ENCODE measurements at places on chromosomes 3 and 15. TPM values are rescaled to one million over a fixed set of nuclear protein-coding genes. Genes with fewer than 3 reads are reported as not detected.

GRCh38 chr3:159807137-159808040, 181.2 kb upstream of the IL12A start:
- no peak for DNase-seq

GRCh38 chr3:71247958-71248335, 335.6 kb downstream of the FOXP1 start:
- DNase-seq: no peak

DNA sequence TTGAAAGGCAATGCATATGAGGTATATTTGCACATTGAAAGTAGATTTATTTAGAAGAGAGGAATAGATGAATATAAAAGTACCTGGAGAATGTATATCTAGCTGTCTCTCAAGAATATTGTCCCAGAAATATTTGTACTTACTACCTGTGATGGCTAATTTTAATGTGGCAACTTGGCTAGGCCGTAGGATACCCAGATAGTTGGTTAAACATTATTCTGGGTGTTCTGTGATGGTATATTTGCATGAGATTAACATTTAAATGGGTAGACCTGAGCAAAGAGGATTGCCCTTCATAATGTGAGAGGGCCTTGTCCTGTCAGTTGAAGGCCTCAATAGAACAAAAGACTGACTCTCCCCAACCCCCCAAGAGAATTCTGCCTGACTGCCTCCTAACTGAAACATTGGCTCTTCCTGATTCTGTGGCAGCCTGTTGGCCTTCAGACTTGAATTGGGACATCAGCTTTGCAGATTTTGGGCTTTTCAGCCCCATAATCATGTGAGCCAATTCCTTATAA, 69.4 kb upstream of the FILIP1L start:
- no peak for DNase-seq

GRCh38 chr3:191425322-191425734, 35.6 kb upstream of the PYDC2 start:
- DNase-seq: peak; percentile 53

DNA sequence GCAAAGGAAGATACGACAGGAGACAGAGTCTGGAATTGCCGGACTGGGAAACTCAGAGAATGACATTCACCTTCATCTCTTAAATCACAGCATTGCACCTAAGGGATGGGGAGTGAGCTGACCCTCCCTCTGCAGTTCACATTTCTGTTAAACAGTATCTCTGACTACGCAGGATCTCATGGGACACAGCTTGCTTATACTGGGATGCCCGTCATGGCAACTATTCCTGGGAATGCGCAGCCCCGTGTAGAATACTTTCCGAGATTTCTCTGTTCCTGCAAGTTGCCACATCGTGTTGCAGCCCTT, 232.5 kb upstream of the HES1 start:
- DNase-seq: no peak

DNA sequence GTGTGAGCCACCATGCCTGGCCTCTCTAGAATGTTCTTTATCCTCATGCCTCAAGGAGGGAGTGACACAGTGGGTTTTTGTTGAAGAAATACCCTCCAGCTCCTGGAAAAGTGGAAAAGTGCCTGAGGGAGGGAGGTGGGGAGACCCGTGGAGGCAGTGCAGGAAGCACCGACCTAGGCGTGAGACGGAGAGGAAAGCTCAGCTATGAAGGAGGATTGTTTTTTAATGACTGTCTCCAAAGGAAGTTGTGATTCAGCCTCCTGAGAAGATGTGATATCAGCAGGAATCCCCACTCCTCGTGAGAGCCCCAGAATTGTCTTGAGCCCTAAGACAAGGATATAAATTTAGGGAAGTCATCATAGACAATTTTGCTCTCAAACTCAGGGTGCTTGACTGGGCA, 21.7 kb downstream of the RPLP1 start:
- no peak for DNase-seq

DNA sequence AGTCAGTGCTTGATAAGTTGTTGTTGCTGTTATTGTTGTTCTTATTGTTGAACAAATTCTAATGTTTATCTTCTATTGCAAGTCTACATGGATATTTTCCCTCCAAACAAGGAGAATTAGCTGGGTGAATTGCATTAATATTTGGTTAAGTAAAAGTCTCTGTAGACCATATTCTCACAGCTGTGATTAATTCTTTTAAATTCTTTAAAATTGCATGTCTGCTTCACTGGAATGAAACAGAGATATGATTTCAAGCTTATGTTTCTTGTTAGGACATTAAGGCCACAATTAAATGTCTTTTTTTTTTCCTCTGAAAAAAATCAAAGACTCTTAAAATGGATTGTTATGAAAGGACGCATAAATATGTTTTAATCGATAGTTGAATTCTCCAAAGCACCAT, 153.4 kb downstream of the EBLN2 start:
- no peak for DNase-seq

DNA sequence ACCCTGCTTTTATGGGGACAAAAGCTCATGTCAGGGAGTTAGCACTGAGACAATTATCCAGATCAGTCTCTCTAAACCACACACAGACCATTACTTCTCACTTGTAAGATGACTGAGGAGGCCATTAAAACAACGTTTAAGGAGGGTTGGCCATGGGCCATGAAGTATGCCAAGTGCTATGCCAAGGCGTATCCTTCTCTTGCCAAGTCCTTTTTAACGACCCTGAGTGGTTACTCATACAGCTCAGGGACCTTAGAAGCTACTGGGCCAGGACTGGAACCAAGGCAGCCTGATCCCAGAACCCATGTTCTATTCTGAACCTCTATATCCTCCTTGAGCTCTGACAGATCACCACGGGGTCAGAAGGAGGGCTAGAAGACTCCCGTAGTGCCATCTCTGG, 50.0 kb downstream of the NMNAT3 start:
- no peak for DNase-seq

Gene GNAT1
- not detected for total RNA-seq

- DNase-seq: no peak
Measured at GRCh38 chr15:71010472-71010871, 104.8 kb upstream of the THSD4 start.

GRCh38 chr3:98388147-98388546, 2.3 kb upstream of the OR5K3 start:
- DNase-seq: no peak

DNA sequence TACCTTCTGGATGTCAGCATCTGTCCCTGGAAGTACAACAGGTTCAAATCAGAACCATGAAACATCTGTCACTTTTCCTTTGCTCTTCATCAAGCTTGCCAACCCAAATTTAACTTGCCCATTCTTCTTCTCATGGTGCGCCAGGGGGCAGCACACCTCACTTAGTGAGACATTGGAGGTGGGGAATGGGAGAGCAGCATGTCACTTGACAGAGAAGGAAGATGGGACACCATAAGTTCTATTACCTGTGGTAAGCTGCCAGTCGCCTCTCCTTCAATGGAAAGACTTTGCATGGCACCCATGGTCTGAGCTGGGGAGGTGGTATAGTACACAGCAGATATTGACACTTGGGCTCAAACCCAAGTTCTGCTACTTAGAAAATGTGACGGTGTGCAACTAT, 2.9 kb downstream of the SCN5A start:
- no peak for DNase-seq

DNA sequence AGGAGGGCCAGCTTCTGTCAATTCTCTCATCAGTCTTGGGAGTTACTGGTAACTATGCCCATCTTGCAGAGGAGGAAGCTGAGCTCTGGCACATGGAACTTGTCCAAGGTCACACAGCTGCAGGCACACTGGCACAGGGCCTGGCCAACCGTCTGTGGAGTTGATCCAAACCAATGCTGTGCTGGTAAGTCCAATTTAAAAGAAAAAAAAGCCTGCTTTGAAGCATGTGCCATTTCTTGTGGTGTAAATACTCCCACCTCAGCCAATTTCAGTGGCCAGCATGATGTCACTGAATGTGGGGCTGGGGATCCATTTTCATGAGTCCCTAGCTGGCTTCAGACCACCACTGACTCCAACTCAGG, 83.4 kb downstream of the CHSY1 start:
- no peak for DNase-seq

GRCh38 chr15:79943820-79944219, 27.2 kb downstream of the BCL2A1 start:
- DNase-seq: no peak

DNA sequence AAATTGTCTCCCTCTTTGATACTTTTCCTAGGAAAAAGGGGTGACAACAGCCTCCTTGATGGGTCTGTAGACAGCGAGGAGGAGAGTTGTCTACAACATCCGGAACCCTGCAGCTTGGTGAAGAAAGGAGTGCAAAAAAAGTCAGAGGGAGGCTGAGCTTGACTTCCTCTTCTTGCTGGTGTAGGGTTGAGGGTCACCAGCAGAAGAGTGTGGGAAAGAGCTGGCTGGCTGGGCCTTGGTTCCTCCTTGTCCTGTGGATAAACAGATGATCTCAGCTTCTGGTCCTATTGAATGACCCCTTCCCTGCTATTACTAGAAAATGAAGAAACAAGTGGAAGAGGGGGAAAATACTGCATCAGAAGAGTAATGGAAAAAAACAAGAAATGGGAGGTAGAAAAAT, 20.4 kb downstream of the SLC7A14 start:
- no peak for DNase-seq

Gene ZDHHC3
- total RNA-seq: 49.5 TPM

DNA sequence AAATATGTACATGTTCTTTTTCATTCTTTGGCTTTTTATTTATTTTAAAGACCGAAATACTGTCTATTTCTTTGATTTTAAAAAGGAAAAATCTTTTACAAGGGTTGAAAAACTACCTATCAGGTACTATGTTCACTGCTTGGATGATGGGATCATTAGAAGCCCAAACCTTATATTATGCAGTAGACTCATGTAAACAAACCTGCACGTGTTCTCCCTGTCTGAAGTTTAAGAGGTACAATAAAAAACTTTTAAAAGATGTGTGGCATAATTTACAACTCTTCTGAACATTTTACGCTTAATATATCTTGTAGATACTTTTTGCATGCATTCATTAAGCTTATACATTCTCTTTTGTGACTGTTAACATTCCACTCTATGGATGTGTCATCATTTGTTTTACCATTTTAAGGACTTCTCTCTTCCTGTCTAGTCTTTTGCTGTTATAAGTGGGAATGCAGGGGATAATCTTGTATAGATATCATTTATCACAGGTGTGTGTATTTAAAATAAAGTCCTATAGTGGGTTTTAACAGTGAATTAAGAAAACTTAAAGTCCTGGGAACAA, 6.2 kb downstream of the MGA start:
- no peak for DNase-seq

Gene ARHGEF26
- total RNA-seq: 2.0 TPM

DNA sequence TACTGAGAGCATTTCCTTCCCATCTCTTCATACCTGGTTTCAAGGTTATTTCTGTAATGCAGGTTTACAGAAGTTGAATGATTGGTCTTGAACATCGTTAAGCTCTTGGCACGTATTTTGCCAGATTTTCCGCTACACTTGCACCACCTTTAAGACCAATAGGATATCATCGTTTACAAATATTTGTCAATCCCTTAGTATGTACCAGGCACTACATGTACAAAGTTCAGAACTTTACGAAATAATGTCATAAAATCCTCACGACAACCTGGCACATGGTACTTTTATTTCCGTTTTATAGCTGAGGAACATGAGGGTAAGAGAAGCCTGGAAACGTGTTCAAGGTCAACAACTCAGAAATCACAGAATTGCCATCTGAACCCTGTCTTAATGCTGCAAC, 6.3 kb downstream of the LRRK1 start:
- DNase-seq: no peak

DNA sequence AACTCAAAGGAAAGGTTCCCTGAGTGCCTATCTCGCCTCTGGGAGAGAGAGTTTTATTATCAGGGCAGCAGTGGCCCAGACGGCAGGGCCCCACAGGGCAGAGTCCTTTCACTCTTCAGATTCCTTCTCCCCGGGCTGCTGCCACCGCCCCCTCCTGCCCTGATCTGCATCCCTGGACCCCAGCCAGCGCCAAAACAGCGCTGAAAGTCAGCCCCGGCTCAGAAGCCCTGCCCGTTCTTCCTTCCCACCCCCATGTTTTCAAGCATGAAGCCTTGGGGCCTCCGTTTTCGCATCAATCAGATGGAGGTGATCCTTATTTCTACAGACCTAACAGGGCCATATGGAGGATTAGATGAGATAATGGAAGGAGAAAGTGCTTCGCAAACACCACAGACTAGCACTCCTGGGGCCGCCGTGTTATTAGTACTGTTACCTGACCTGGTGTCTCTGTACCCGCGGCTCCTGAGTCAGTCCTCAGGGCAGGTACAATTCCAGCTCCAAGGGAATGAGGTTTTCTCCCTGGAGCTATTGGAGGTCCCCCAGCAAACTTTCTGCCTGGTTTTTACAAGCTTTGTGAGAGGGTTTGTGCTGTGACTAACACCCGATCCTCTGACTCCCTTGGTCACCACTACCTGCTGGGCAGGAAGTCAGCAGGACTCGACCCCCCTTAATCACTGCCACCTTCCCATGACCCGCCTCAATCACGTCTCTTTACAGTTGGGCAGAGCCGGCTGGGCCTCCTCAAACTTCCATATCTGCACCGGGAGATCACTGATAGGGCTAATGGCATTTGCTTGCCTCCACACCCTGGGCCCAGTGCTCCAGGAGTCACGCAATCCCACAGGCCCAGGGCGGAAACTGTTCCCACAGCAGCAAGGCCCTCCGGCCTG, 39.5 kb upstream of the TSEN2 start:
- peak; percentile 12 for DNase-seq
